ENCODE measurements at places on chromosomes 13 and 19. TPM values are rescaled to one million over a fixed set of nuclear protein-coding genes. Genes with fewer than 3 reads are reported as not detected.

DNA sequence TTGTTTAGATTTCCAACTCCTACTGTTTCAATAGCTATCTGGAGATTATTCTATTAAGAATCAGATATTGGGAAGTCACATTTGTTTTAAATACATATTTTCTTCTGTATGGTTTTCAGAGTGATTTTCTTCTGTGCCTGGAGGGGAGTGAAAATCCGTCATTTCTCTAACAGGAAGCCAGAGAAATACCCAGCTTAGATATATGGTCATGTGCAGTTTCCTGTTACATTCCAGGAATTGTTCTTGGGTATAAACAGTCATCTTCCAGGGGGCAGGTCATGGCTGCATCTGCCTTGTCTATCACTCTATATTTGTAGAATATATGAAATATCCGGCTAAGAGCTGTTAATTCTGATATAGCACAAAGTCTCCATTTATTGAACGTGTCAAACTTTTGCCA lies 77.5 kb upstream of the MIR17HG start:
- DNase-seq = no peak

DNA sequence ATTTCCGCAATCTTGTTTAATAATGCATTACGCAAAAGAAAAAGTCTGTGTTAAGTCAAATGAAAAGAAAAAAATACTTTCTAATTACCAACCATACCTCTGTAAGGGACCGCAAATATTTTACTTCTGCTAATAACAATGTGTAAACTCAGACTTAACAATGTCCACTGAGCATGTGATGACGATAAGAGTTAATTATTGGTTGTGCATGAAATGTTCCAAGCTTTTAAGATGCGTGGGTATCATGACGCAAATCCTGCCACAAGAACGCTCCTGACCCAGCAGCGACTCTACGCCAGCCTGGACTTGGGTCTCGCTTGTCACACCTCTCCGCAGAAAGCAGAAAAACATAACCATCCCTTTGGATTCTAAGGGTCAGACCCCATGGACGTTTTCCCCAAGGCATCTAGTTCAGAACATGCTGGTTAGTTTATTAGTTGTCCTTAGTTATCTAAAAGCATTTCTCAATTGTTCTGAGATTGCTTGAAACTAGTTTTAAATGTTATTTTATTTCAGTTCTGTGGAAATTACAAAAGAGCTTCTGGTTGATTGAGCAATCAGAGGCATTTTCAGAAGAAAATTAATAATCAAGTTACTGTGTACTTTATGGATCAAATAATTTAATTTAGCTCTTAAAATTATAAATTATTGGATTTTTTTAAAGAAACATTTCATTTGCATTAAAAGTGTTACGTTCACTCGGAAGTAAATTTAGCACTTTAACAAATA lies 779.9 kb upstream of the ARGLU1 start:
- DNase-seq = no peak

The TBXA2R gene
- 4.5 TPM for total RNA-seq

The NPAS1 gene
- total RNA-seq = not detected

The SERTM1 gene
- total RNA-seq = 0.34 TPM

DNA sequence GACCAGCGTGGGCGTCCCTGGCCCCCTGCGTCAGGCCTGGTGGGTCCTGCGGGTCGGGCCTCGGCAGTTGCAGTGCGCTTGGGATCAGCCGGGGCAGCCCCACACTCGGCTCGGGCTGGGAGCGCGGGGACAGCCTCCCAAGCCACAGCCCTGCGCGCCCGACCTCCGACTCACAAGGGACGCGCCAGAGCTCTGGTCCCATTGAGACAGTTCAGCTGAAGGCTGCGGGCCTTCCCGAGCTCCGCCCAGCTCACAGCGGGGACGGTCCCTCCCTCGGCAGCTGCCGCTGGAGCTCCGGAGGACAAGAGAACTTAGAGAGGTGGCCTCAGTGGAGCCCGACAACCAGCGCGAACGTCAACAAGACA lies 45.7 kb upstream of the ZNF730 start:
- no peak for DNase-seq

The CEACAM3 gene
- not detected for total RNA-seq

DNA sequence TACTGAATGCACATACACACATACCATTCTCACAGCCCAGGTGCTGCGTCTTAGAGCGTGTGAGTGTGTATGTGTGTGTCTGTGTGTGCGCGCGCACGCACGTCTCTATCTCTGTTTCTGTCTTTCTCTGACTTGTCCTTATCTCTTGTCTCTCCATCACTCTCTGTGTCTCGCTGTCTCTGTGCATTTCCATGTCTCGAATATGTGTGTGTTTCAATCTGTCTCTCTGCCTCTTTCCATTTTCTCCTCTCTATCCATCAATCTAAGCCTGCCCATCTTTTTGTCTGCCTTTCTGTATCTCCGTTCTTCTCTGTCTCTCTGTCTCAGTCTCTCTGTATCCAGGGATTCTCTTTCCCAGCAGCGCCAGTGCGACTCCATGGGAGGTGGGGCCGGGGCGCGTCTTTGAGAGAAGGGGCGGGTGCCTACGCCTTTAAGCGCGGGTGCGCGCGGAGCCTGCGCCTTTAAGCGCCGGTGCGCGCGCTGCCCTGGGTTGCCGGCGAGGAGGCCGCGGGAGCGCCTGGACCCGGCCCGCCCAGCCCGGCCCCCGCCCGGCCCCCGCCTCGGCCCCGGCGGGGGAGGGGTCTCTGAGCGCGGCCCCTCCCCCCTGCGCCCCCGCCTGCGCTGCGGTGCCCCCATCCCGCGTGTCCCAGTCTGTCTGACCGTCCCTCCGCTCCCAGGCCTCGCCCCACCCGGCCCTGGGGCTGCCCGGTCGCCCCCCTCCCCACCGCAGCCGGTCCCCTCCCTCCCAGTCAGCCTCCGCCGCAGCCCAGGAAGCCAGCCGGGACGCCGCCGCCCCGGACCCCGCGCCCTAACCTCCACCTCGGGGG lies at the start of gene LRFN3:
Gene LRFN3 (plus strand): TSS at position 464 of the 827 bp plus-strand sequence. CDS start 3,052 bp downstream, outside the sequence.
- DNase-seq = peak; percentile 57
